ENCODE measurements at places on chromosomes 12 and 14.

- no peak for DNase-seq
Observed at GRCh38 chr12:111226680-111227079, 142.2 kb downstream of the PHETA1 start.

DNA sequence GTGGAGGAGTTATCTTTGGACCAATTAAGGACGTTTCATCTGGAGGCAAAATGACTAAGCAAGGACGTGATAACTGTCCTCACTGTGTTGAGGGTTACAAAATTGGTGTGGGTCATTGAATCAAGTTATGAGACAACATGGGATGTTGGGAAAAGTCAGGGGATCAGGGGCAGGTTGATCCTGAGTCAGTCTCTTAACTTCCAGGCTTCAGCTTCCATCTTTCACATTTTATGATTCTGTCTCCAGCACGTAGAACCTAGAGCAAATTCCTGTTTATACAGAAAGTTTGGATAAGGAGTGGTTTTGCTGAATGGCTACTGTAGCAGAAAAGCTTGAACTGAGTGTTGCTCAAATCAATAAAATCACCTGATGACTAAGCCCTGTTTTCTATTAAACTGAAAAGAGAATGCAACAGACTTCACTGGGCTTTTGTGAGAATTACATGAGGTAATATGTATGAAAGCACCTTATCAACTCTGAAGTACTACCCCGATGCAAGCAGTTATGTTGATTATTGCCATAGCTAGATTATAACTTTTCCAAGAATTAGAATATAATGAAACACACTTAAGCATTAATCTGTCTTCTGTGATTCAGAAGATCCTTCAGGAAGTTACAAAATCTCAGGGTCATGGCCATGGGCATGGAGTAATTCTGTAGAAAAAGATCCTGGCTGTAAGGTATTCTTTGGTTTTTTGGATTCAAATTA, 184.8 kb downstream of the ETV6 start:
- DNase-seq: no peak

DNA sequence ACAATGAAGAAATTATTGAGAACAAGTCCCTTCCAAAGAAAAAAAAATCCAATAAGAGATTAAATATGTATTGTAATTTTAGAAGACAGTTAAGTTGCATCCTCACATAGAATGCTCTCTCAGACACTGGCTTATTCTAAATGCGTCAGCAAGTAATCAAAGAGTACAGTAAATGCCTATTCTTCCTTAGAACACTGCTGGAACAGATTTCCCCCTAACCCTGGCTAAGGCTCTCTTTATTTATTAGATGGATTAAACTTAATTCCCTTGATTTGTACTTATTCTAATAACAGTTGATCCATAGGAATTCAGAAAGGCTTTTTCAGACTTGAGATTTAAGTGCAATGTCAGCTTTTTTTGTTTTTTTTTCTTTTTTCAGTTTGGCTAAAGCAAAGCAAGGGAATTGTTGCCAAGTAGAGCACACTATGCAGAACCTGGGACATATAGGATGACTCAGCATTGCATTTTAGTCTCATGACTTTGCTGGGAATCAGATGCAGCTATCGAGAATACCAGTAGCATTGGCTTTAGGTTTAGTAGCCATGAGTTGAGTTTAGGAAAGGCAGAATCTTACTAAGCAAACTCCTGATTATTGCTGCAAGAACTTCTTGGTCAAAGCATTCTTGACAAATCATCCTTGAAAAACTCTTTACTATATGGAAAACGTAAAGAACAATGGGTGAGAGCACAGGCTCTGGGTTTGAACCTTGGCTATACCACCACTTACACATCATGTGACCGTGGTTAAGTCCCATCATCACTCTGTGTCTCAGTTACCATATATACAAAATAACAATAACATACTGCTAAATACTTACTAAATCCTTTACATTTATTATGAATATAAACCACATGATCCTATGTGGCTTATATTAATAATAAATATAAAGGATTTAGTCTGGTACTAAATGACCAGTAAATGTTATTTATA, 26.7 kb downstream of the MED21 start:
- no peak for DNase-seq

DNA sequence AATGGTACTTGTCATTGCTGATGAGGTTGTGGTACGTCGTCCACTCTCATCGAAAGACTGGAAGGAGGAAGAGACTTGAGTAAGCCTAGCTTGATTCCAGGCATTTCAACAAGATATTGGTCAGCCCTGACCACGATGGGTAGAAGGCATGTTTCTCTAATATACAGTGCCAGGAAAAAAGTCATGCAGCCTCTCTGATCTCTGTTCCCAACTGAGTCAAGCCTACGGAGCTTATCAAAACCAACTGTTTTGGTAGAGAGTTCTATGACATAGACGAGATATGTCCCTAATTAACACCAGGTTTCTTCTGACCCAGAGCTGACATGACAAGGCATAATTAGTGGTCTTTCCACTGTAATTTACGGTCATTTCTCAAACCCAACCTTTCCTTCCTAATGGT, 58.5 kb downstream of the NIN start:
- DNase-seq: no peak

DNA sequence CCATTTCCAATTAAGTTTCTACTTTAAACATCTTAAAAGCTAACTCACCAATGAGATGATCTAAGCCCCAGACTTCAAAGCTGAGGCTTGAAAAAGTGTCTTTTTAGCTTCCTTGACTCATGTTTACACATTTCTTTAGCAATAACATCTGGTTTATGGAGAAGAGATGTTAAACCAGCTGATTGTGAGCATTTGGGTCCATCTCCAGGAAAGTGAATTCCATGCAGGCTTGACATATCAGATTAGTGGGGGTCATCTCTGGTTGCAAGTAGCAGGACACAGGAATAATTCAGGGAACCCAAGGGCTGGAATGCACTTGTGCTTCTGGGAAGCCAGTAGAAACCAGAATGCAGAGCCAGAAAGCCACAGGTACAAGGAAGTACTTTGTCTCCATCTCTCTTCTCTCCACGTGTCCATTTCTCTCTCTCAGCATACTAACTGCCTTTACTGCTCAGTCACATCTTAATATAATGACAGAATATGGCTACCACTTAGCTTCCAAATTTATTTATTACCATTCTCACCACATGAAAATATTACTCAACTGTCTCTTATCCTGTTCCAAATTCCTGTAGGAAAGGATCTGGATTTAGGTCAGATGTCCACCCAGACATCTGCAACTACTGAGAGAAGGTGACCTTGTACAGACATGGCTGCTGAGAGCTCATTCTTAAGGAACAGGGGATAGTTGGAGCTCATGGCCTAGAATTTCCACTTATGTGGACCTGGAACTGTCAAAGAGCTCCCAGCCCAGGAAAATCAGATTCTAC, 104.4 kb downstream of the SCN8A start:
- no peak for DNase-seq

- DNase-seq: no peak
Observed at GRCh38 chr12:82574191-82574590, 112.5 kb upstream of the TMTC2 start.

- DNase-seq: no peak
Observed at GRCh38 chr12:82972624-82973023, 285.9 kb downstream of the TMTC2 start.

- no peak for DNase-seq
Observed at GRCh38 chr12:47270782-47271664, 191.3 kb upstream of the AMIGO2 start.

GRCh38 chr12:50220363-50220995, 53.3 kb upstream of the CERS5 start:
- no peak for DNase-seq

DNA sequence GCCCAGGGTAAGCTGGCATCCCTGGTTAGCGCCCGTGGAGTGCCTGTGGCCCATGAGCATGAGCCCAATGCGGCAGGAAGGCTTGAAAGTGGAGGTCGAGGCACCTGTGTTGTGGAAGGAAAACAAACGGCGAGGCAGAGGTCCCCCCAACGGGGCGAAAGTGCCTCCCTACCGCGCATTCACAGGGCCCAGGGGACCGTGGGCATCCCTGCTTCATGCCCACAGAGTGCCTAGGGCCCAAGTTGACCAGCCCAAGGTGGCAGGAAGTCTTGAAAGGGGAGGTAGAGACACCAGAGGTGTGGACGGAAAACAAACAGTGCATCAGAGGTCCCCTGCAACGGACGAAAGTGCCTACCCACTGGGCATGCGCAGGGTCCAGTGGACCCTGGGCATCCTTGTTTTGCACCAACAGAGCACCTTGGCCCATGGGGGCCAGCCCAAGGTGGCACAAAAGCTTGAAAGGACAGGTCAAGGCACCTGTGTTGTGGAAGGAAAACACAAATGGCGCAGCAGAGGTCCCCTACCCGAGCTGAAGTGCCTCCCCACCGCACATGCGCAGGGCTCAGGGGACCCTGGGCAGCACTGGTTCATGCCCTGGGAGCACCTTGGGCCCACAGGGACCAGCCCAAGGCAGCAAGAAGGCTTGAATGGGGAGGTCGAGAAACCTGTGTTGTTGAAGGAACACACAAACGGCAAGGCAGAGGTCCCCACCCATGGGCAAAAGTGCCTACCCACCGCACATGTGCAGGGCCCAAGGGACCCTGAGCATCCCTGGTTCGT, 377.5 kb downstream of the ALG10 start:
- DNase-seq: peak; percentile 32

- DNase-seq: no peak
Observed at GRCh38 chr12:80814453-80814852, 97.7 kb downstream of the MYF5 start.

- no peak for DNase-seq
Observed at GRCh38 chr12:113057565-113058485, 1.3 kb downstream of the DTX1 start.

GRCh38 chr12:127770118-127770517, 496.9 kb upstream of the TMEM132C start:
- DNase-seq: no peak

- DNase-seq: peak; percentile 61
Observed at GRCh38 chr12:49098035-49098451, 3.4 kb upstream of the DHH start.

GRCh38 chr12:91781114-91781513, 364.5 kb downstream of the BTG1 start:
- no peak for DNase-seq

GRCh38 chr12:32502693-32503502, 103.5 kb downstream of the FGD4 start:
- DNase-seq: no peak

- no peak for DNase-seq
Observed at GRCh38 chr12:62907561-62907960, 27.4 kb downstream of the PPM1H start.

DNA sequence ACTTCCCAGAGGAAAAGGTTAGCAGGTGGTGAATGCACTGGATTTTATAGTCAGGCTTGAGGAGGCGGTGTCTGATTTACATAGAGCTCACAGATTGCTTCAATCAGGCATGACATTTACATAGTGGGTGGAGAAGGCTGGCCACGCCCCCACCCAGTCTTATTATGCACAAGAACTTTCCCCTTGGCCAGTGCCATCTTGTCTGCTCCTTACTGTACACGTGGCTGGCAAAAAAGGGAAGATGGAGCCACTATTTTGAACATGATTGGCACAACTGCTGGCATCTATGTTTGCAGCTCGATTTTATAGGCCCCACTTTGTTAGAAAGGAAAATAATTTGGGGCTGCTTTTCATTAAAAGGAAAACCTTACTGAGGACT, 10.9 kb upstream of the LGMN start:
- no peak for DNase-seq

GRCh38 chr12:32902287-32902997, 5.9 kb upstream of the PKP2 start:
- no peak for DNase-seq

DNA sequence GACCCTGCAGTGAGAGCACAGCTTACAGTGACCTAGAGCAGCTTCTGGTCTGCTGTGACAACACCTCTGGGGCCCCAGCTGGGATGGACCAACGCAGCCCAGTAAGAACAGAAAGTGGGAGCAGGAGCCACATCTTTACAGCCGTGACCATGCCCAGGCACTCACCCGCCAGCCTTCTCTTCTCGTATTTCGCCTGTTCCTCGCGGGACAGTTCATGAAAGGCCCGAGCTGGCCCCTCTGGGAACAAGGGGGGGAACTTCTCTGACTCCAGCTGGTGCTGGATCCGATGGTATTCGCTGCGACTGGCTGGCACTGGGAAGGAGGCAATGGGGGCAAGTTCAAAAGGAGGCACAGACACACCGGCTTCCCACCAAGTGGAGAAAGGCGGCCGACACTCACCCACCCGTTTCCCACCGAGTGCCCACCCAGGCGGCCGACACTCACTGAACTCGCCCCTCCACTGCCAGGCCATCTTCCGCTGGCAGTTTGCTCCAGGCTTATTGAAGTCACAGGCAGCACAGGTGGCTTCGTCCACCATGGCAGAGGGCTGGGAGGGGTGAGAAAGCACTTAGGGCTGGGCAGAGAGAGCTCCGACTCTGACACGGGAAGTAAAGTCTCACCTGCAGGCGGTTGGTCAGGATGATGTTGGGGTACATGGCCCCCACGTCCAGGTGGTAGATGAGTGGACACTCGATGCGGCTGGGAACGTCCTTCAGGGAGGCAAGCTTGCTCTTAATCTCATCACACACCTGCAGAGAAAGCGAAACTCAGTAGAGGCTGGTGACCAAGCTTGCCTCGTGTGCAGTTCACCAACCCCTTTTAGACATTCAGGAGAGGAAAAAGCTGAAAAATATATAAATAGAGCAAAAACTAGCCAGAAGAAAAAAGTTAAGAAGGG, 18.7 kb downstream of the POLE start:
- no peak for DNase-seq

DNA sequence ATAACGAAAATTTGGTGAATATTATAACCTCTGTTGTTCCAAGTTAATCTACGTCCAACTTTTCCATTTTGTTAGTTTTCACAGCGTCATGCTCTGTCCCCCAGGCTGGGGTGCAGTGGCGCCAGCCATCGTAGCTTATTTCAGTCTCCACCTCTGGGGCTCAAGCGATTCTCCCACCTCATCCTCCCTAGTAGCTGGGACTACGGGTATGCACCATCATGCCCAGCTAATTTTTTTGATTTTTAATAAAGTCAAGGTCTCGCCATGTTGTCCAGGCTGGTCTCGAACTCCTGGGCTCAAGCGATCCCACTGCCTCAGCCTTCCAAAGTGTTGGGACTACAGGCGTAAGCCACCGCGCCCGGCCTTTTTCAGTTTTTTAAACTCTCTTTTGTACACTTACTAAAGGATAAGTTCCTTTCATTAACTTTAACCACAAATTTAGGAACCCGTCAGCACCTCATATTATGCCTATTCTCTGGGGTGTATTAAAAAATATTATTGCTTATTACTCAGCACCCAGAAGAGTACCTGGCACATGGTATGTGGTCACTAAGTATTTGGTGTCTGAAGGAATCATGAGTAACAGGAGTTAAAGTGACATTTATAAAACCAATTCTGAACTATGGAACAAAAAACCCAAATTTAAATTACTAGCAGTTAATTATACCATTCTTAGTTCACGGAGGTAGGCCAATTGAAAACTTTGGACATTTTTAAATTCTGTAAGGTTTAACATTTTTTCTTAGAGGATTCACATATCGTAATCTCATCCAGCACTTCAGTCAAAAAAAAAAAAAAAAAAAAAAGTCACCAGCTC, 925 bp upstream of the MIPOL1 start:
- no peak for DNase-seq

GRCh38 chr12:2177003-2177402, 124.2 kb downstream of the CACNA1C start:
- no peak for DNase-seq
